Hepatocyte (in vitro differentiated cells): ENCODE measurements at places on chromosomes 6 and 20. TPM values are rescaled to one million over a fixed set of nuclear protein-coding genes. Genes with fewer than 3 reads are reported as not detected.

GRCh38 chr6:10613723-10614122 is 80.7 kb downstream of the C6orf52 start:
- H3K36me3 ChIP-seq, result no peaks in the 10 kb centered on the region
- no peak overlapping the region for H3K27ac ChIP-seq
- no peaks in the 10 kb centered on the region for H3K27me3 ChIP-seq

GRCh38 chr6:35686436-35686835 is 2.3 kb downstream of the FKBP5 start:
- peak overlapping the region; percentile 93 for H3K4me3 ChIP-seq
- H3K4me1 ChIP-seq, result no peaks in the 10 kb centered on the region
- no peak for DNase-seq
- H3K27ac ChIP-seq, result peak overlapping the region; percentile 86
- H3K36me3 ChIP-seq, result no peaks in the 10 kb centered on the region

- no peak overlapping the region for H3K27ac ChIP-seq
- no peak overlapping the region for H3K4me3 ChIP-seq
- H3K36me3 ChIP-seq, result no peaks in the 10 kb centered on the region
- DNase-seq, result no peak
- no peaks in the 10 kb centered on the region for H3K27me3 ChIP-seq
These were observed 201.9 kb upstream of the PMEPA1 start for GRCh38 chr20:57911512-57912226.

The OR2B6 gene
- not detected in 2 replicates for total RNA-seq
